Gastroesophageal sphincter (tissue), 4 donors: ENCODE measurements at places on chromosomes 7 and 10. TPM values are rescaled to one million over a fixed set of nuclear protein-coding genes. Genes with fewer than 3 reads are reported as not detected.

Gene ODAD2
- total RNA-seq, result 1.4 TPM

Gene PLAC9
- 21.0 TPM for total RNA-seq

Gene FANK1
- 0.81 TPM for total RNA-seq

Gene PRRT4
- total RNA-seq, result 1.2 TPM

Gene RET
- 2.2 TPM for total RNA-seq

Gene HOXA13
- not detected for total RNA-seq

Gene ZNF511
- total RNA-seq, result 15.1 TPM

Gene ANKRD61
- not detected for total RNA-seq

Gene ZNF107
- 1.8 TPM for total RNA-seq

Gene PNLIPRP1
- total RNA-seq, result not detected

Gene NODAL
- not detected for total RNA-seq

Gene ELOVL3
- not detected for total RNA-seq

Gene STARD3NL
- total RNA-seq, result 34.1 TPM

Gene CALCR
- 0.27 TPM for total RNA-seq

Gene WDFY4
- total RNA-seq, result 1.8 TPM
